Thyroid gland (tissue), 4 donors: ENCODE measurements at places on chromosomes 7 and 10.

- DNase-seq, result no peak
These were observed 165.9 kb upstream of the VIPR2 start for GRCh38 chr7:159310457-159311171.

DNA sequence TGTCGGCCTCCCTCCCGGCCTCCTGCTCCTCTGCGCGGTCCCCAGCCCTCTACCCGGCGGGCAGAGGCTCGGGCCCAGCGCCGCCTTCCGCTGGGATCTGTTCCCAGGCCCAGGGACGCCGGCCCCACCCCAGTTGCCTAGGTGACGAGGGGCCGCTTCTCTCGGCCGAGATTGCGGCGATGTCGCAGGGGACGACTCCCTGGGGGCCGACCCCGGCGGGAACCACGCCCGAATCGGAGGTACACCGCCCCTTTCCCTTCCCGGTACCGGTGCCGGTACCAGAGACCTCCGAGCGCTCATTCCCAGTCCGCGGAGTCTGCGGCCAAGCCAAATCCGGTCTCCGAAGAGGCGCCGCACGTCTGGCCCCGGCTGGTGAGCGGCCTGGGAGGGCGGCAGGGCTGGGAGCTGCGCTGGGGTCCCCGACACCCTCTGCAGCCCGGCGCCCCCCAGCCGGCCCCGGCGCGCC, at the start of gene CABCOCO1:
Gene CABCOCO1, plus strand, starts transcription at position 136 of the 466 bp plus-strand sequence. Its CDS starts 44 bp downstream, at position 180.
- peak; percentile 65 for DNase-seq

DNA sequence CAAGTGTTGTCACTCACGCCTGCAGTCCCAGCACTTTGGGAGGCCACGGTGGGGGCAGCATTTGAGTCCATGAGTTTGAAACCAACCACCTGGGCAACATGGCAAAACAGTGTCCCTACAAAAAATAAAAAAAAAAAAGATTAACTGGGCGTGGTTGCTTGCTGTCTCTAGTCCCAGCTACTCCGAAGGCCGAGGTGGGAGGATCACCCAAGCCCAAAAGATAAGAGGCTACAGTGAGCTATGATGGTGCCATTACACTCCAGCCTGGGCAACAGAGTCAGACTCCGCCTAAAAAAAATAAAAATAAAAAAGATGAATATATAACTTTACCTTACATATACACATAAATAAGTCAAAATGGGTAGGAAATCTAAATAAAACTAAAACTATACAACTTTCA, 2.5 kb upstream of the LMOD2 start:
- no peak for DNase-seq

GRCh38 chr10:67629461-67629971, 66.5 kb downstream of the CTNNA3 start:
- no peak for DNase-seq

DNA sequence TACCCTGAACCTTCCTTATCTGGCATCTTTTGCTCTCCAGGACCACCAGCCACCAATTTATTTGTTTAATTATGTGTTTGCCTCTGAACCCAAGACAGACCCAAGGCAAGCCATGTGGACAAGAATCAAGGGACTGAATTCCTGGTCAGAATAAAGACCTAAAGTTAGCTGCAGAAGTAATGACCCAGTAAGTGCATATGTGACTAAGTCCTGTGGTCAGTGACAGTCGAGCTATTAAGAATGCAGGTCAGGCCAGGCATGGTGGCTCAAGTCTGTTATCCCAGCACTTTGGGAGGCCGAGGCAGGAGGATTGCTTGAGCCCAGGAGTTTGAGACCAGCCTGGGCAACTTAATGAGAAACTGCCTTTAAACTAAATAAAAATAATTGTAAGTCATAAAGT, 139.4 kb downstream of the CCDC71L start:
- no peak for DNase-seq

- DNase-seq, result no peak
These were observed 20.5 kb upstream of the CEP41 start for GRCh38 chr7:130461272-130461671.

DNA sequence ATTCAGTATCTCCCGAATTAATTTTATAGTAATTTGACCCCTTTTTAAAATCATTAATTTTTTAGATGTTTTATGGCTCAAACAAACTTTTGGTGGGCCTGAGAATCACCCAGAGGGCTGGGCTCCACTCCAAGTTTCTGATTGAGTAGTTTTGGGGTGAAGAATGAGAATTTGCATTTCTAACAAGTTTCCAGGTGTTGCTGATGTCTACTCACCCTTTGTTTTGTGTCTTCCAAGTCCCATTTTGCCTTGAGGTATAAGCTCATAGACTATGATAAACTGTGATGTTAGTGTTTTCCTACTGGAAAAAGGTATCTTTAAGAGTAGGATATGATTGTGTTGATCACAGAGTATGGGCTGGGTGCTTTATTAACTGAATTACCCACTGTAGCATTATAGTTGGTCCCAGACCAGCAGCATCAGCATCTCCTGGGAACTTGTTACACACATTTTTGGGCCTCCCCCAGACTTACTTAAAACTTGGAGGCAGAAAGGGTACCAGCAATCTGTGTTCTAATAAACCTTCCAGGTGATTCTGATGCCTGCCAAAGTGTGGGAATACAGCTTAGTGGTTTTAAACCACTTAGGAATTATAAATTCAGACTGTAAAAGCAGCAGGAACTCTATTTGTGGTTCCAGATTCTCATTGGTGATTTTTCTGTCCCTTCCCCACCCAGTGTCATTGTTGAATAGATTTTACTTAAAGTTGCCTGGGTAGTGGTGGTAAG, 19.1 kb downstream of the ZNRF2 start:
- no peak for DNase-seq

DNA sequence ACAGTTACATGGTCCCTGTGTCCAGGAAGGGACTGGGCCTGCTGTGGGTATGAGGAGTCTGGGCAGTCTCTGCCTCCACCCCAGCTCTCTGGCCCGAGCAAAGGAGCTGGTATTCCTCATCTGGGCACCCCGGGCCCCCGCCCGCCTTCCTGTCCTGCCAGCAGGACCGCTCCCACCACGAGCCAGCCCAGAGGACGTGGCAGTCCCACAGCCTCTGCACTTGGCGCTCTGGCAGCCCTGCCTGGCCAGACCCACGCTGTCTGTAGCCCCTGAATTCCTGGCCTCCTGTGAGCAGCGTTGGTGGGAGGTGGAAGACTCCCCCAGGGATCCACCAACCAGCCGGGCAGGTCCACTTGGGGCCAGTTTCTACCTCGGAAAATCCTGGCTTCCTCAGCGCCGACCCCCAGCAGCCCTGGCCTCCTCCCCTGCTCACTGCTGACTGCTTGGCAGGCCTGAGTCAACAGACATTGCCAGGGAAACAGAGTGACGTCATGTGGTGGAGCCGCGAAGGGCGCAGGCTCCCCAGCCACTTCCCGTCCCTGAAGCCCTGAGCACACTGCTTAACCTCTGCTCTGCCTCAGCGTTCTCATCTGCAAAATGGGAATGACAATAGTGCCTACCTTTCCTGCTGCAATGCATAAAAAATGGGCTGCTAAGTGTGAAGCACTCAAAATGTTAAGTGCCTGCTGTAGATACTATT, 21.6 kb upstream of the LIMK1 start:
- DNase-seq, result peak; percentile 89

GRCh38 chr10:31770307-31770902, 158.2 kb downstream of the ARHGAP12 start:
- DNase-seq, result peak; percentile 32

- DNase-seq, result no peak
These were observed 190.3 kb downstream of the DNAJB6 start for GRCh38 chr7:157526913-157527634.

- no peak for DNase-seq
These were observed 31.5 kb downstream of the BICC1 start for GRCh38 chr10:58544135-58544534.

DNA sequence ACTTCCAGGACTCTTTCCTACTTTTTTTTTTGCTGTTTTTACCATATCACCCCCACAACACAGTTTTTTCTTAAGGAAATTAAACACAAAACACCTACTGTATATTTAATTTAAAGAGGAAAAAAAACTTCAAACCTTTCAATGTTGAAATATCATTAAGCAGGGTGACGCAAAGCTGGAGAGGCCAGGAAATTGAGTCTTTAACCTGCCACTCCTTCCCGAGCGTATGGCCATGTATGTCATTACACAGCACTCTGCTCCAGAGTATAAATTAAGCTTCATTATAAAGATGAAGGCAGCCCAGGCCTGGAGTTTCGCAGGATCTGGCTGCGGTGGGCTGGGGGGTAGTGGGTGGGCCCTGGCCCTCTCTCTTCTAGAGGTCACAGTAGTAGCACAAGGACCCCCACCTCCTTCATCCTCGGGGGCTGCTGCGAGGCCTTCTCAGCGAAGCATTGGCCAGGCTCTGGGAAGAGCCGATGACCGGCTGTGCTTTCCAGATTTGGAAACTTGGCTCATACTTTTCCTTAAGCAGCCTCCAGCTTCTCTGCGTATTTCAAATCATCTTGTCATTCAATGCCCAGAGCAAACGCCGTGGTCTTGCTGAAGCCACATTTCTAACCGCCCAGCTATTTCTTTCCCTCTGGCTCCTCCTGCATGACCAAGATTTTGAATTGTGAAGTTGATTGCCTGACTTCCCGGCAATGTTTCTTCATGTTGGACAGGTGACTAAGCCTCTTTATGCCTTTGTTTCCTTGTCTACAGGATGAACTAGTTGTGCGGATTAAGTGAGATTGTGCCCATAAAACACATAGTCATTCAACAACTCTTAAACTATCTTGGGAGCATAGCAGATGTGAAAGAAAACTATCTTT, 765.1 kb downstream of the SUGCT start:
- DNase-seq, result no peak

DNA sequence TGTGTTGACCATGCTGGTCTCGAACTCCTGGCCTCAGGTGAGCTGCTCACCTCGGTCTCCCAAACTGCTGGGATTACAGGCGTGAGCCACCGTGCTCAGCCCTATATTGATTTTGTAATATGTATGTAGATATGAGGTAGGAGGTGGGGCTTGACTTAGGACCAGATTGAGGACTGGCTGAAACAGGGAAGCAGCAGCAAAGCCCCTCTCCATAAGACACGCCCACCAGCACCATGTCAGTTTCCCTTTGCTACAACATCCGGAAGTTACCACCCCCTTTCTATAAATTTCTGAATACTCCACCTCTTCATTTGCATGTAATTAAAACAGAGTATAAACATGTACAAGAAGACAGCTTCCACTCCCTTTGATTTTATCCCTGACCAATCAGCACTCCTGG, 47.9 kb upstream of the MYL10 start:
- no peak for DNase-seq

GRCh38 chr10:5413012-5413938, 918 bp downstream of the NET1 start:
- peak; percentile 6 for DNase-seq

- no peak for DNase-seq
These were observed 108.7 kb upstream of the GLI3 start for GRCh38 chr7:42345478-42346299.

GRCh38 chr7:25704413-25704812, 447.6 kb upstream of the NFE2L3 start:
- DNase-seq, result no peak

GRCh38 chr10:54656643-54657042, 144.4 kb downstream of the PCDH15 start:
- no peak for DNase-seq

- no peak for DNase-seq
These were observed 93.3 kb upstream of the GDF10 start for GRCh38 chr10:47206449-47207280.

DNA sequence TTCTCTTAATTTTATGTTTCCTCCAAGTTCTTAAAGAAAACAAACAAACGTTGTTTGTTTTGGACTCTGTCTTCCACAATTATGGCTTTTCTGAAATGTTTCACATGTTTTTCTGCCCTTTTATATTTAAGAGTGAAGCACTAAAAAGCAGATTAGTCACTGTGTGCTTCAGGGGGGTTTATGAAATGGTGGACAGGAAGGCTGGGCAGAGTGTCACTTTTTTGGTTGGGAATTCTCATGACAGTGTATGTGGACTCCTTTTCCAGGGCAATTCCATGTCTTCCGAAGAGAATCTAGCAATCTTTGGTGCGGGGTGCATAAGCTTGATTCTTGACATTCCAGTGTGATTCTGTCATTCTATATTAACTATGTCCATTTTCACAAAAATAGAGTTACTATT, 669.4 kb downstream of the PARD3 start:
- no peak for DNase-seq
